ENCODE measurements at places on chromosomes 12 and 14.

GRCh38 chr12:2282318-2282717 is 229.5 kb downstream of the CACNA1C start:
- H3K27me3 ChIP-seq: peaks cover 69% of the 10 kb centered on the region
- no peaks in the 10 kb centered on the region for H3K4me1 ChIP-seq
- H3K36me3 ChIP-seq: no peaks in the 10 kb centered on the region
- no peak overlapping the region for H3K27ac ChIP-seq
- no peak overlapping the region for H3K4me3 ChIP-seq
- DNase-seq: no peak

DNA sequence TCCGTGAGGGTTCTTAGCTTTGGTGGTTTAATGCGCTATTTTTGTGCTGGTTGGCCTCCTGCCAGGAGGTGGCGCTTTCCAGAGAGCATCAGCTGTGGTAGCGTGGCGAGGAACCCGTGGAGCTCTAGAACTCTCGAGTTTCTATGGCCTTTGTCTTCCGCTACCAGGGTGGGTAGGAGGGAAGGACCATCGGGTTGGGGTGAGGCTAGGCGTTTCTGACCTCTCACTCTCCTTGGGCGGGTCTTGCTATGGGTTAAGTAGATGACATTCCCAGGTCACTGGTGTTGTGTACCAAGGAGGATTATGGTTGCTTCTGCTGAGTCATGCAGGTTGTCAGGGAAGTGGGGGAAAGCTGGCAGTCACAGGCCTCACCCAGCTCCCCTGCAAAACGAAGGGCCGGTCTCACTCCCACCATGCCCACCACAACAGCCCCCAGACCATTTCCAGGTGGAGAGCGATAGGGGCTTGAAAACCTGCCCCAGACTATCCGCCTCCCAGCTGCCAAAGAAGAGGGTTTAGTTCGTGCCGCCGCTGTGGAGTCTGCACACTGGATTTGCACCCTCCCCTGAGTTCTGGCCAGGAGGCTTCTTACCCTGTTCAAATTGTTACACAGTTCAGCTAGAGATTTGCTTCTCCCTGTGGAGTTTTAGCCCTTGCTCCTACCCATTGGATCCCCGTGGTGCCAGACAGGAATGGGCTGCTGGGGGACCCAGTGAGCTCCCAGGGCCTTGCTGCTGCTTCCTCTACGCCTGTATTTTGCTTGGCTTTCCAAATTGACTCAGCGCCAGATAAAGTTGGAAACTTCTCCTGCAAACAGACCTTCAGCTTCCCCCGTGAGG is 21.9 kb downstream of the RNFT2 start:
- H3K36me3 ChIP-seq: no peaks in the 10 kb centered on the region
- no peaks in the 10 kb centered on the region for H3K4me1 ChIP-seq
- H3K27me3 ChIP-seq: no peaks in the 10 kb centered on the region

DNA sequence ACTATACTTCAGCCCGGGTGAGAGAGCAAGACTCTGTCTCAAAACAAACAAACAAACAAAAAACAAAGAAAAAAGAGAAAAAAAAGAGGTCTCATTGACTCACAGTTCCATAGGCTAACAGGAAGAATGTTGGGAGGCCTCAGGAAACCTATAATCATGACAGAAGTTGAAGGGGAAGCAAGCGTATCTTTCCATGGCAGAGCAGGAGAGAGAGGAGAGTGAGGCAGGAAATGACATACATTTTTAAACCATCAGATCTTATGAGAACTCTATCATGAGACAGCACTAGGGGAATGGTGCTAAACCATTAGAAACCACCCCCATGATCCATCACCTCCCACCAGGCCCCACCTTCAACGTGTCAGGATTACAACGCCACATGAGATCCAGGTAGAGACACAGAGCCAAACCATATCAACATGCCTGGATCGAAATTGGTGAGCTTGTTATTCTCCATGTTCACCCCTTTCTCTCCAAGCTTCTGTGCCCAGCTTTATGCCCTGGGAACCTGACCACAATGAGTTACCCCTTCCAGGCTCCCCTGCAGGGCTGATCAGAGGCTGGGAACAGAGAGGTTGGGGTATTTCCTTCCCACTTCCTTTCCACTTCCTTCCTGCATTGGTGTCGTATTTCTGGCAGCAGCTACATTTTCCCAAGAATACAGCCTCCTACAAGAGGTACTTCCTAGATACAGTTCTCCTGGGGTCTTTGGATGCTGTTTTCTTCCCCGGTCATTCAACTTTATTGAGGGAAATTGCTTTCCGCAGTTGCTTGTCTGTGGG is 219.3 kb upstream of the FLRT2 start:
- H3K4me3 ChIP-seq: no peak overlapping the region
- H3K27me3 ChIP-seq: no peaks in the 10 kb centered on the region
- no peak for DNase-seq
- no peak overlapping the region for H3K27ac ChIP-seq

DNA sequence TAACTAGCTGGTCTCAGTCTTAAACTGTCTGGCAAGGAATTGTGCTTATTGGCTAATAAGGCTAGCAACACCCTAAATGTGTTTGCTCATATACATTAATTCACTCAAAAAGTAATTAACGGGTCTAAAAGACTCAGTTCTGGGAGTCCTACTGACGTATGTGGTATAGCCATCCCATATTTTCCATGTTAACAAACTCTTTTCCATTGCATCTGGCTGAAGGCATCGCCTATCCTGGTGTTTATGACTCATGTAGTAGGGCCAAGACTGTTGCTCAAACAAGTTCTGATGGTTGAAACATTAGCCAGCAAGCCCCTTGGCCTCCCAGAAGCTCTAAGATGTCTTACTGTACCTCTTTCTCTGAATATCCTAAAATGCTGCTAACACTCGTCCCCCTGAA is 98.5 kb downstream of the PHLDA1 start:
- H3K4me3 ChIP-seq: peak overlapping the region; percentile 4
- H3K36me3 ChIP-seq: peaks cover 17% of the 10 kb centered on the region
- peaks cover 34% of the 10 kb centered on the region for H3K4me1 ChIP-seq
- H3K27me3 ChIP-seq: no peaks in the 10 kb centered on the region

DNA sequence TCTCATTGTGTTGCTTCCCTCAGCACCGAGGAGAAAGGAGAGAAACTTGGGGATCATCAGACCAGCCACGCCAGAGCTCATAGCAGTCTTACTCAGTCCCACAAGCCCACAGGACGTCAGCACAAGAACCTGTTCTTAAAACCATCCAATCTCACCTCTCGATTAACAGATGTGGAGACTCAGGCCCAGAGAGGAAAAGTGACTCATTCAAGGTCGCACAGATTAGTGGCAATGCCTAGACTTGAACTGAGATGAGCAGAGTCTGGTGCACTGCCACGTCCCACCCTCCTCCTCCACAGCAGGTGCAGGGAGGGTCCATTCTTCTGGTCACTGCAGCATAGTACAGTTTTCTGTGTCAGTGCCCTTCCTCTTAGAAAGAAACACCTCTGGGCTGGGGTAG is 154.9 kb upstream of the PZP start:
- H3K27me3 ChIP-seq: no peaks in the 10 kb centered on the region
- H3K36me3 ChIP-seq: no peaks in the 10 kb centered on the region
- no peak overlapping the region for H3K4me3 ChIP-seq

DNA sequence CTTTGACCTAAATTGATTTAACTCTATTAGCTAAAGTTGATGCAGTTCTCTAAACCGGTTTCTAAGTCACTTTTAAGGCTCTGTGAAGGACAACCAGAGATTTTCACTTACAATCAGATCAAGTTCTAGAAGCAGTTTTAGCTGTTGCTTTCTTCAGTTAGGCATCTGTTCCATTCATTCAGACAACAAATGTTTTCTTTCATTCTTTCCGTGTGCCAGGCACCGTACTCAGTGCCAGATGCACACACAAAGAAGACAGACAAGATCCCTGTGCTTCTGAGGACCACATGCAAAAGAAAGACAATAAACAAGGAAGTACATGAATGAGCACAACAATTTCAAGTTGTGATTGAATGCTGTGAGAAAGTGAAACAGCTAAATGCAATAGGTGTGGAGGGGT is 11.1 kb upstream of the EGLN3 start:
- no peak for DNase-seq
- peaks cover 5% of the 10 kb centered on the region for H3K4me1 ChIP-seq
- H3K27me3 ChIP-seq: no peaks in the 10 kb centered on the region
- no peak overlapping the region for H3K4me3 ChIP-seq
